ENCODE measurements at places on chromosomes 5 and 9.

- no peak for DNase-seq
Measured at GRCh38 chr9:95880021-95880690, 4.7 kb downstream of the ERCC6L2 start.

GRCh38 chr5:155017610-155018009 lies 4.1 kb downstream of the KIF4B start:
- no peak for DNase-seq

GRCh38 chr9:18185196-18185595 lies 288.8 kb upstream of the ADAMTSL1 start:
- DNase-seq = no peak

- no peak for DNase-seq
Measured at GRCh38 chr5:172413601-172414171, 40.6 kb downstream of the SH3PXD2B start.

- no peak for DNase-seq
Measured at GRCh38 chr5:7955476-7955875, 86.5 kb downstream of the MTRR start.

- no peak for DNase-seq
Measured at GRCh38 chr9:93369686-93370085, 81.8 kb upstream of the FAM120A start.

Data from RPMI8226 (cell line).